Glomerular endothelial cell (primary cell): ENCODE measurements at places on chromosomes 6 and 20.

- no peak for DNase-seq
Measured at GRCh38 chr6:46356543-46356942, 134.7 kb downstream of the RCAN2 start.

DNA sequence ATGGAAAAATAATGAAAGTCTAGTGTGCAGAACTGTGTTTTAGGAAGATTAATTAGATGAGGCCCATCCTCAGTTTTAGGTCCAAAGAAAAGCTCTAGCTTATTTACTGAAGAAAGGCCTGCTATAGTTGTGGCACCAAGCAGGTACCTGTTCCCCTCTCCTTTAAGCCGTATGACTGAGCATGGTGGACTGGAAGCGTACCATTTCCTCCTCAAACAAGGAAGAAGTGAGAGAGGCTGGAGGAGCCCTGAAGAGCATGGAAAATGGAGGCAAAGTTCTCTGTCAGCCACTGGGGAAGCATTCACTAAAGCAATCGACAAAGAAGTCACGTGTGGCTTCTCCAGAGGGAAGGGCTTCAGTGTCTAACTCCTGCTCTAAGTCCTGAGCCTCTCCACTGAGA, 100.2 kb downstream of the MAN1A1 start:
- no peak for DNase-seq

DNA sequence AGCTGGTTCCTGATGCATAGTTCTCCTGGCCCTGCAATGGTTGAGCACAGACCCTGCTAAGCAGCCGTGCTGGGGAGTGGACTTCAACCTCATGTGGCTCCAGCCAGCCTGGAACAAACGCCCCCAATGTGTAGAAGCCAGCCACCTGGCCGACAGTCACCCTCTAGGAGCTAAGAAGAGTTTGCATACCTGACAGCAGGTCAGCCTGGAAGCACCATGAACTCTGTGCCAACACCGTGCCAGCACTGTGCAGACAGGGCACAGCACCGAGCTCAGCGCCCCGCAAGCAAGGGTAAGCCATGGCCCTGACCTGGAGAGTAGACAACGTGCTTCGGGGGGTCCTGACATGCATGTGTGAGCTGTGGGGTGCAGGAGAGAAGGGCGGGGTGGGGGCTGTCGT, 356.3 kb downstream of the ZFAND3 start:
- DNase-seq = no peak

GRCh38 chr6:118596774-118597320, 48.8 kb downstream of the PLN start:
- DNase-seq = no peak

DNA sequence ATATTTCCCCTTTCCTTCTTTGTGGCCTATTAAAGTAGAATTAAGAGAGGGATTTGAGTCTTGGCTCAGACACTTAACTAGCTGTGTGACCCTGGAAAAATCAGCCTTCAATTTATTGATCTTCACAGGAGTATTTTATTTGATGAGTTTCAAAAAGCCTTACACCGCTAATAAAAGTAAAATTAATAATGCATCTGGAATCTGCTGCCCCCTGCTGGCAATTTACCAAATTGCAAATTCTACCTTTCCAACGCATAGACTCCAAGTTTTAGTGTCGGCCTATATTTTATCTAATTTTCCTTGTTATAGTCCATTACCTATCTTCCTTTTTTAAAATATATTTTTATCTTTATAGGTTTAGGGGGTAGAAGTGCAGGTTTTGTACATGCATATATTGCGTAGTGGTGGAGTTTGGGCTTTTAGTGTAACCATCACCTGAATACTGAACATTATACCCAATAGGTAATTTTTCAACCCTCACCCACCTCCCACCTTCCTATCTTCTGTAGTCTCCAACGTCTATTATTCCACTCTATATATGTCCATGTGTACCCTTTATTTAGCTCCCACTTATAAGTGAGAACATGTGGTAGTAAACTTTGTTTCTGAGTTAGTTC, 46.3 kb downstream of the GOPC start:
- DNase-seq = peak; percentile 37

GRCh38 chr6:31952140-31952805, 6.4 kb downstream of the CFB start:
- no peak for DNase-seq

- no peak for DNase-seq
Measured at GRCh38 chr6:133966654-133967329, 13.8 kb downstream of the TBPL1 start.

DNA sequence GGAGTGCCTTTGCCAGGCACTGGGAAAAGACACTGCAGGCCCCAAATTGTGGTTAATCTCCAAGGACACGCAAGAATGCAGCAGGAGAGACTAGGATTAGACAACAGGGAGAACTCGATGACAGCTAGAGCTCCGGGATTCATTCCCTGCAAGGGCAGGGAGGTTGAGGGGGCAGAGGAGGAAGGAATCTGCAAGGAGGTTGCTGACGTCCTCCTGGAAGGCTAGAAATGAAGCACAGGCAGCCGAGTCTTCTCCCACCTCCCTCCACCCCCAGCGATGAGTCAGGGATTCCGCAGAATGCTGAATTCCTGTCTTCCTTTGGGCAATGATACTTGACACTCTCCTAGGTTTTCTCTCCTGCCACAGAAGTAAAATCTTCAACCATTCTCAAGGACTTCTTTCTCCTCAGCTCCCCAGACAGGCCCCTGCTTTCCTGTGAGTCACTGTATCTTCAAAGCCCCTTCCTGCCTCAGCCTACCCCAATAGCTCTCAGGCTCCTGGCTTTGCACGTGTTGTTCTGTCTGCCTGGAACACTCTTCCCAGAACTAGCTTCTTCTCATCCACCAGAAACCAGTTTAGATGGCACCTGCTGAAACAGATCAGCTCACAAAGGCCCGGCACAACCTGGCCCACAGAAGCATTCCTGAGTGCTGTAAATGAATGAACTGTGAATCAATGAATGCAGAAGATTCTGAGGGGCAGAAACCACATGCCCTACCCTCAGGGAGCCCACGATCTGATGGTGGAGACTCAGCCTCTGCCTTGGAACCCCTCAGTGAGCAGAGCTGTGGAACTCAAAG, 85.6 kb downstream of the MRPL14 start:
- DNase-seq = peak; percentile 48

GRCh38 chr6:124033501-124033900, 229.8 kb downstream of the NKAIN2 start:
- DNase-seq = no peak

GRCh38 chr6:119052292-119052889, 26.1 kb downstream of the FAM184A start:
- no peak for DNase-seq

GRCh38 chr6:4383910-4384638, 248.7 kb upstream of the ECI2 start:
- DNase-seq = no peak

DNA sequence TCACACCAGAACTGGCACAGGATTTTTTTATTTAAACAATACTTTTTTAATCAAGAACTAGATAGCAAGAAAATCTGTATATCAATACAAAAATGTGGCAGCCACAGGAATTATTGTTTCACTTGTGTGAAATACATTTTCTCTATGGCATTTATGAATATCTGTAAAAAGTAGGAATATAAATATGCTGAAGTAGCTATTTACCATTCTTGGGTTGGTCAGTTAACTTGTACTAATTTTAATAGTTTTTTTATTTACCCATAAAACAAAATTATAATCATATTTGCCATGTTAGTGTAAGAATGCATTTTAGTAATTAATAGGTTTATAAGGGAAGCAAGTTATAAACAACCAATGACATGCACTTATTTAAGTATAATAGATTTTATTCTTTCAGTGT, 31.4 kb upstream of the TMEM30A start:
- DNase-seq = no peak

DNA sequence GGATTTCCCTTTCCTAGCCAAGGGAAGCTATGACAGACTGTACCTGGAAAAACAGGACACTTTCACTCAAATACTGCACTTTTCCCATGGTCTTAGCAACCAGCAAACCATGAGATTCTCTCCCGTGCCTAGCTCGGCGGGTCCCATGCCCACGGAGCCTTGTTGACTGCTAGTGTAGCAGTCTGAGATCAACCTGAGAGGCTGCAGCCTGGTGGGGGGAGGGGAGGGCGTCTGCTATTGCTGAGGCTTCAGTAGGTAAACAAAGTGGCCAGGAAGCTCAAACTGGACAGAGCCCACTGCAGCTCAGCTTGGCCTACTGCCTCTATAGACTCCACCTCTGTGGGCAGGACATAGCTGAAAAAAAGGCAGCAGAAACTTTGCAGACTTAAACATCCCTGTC, 61.8 kb downstream of the EPM2A start:
- no peak for DNase-seq

GRCh38 chr20:8234580-8234979, 102.5 kb downstream of the PLCB1 start:
- no peak for DNase-seq

DNA sequence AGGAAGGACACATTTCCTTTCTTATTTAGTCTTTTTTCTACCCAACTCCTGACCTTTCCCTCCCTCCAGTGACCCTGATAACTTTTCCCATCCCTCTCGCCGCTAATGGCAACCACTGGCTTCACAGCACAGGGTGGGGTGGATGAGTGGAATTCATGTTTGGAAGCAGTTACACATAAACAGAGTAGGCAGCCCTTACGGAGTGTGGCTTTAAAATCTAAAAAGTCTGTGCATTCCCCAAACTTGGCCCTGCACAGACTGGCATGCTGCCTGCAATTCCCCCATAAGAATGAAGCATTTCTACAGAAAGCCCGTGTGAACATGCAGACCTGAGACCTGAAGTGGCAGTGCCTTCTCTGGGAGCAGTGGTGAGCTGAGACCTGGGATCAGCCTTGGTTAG, 275.9 kb upstream of the PRND start:
- no peak for DNase-seq

DNA sequence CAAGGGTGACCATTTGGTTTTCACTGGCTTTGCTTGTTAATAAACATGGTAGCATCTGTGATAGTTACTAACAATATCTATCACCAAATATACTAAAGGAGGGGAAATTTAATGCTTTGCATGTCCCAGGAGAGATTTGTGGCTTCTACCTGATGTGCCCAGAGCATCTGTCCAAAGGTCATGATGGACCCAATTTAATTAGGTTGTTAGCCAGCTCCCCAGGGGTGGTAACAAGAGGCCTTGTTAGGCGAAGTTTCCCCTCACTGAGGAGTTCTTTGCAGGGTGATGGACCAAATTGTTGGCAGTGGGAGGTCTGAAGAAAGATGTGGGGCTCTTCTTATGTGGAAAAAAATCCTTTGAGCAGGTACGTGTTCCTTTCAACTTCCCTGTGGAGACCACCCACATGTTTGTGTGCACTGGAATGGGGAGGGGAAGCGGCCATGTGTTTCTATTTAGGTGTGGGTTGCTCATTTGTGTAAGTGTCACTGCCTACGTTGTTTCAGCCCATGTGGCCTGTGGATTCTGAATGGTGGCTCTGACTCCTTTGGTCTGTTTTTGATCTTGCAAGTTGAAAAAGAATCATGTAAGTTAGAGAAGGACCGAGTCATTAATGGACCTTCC, 137.6 kb downstream of the CLIC5 start:
- DNase-seq = no peak

DNA sequence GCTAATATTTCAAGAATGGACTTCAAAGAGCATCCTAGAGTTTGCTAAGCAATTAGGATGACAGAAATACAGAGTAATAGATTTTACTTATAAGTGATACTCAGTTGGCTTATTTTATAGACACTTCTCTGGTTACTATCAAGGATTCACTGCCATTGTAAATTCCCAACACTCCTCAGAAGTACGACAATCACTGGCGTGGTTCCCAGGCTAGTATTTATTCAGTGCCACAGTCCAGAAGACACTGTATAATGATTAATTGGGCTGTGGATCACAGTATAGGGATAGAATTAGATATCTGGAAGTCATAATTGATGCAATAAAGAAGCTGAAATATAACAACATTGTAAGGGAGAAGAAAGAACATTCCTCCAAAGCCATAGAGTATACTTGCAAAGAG, 15.7 kb downstream of the MANEA start:
- no peak for DNase-seq

GRCh38 chr6:144637541-144637940, 352.4 kb downstream of the UTRN start:
- no peak for DNase-seq

GRCh38 chr6:157283900-157284737, 39.2 kb downstream of the TMEM242 start:
- no peak for DNase-seq

GRCh38 chr20:12928358-12928754, 80.4 kb upstream of the SPTLC3 start:
- no peak for DNase-seq

DNA sequence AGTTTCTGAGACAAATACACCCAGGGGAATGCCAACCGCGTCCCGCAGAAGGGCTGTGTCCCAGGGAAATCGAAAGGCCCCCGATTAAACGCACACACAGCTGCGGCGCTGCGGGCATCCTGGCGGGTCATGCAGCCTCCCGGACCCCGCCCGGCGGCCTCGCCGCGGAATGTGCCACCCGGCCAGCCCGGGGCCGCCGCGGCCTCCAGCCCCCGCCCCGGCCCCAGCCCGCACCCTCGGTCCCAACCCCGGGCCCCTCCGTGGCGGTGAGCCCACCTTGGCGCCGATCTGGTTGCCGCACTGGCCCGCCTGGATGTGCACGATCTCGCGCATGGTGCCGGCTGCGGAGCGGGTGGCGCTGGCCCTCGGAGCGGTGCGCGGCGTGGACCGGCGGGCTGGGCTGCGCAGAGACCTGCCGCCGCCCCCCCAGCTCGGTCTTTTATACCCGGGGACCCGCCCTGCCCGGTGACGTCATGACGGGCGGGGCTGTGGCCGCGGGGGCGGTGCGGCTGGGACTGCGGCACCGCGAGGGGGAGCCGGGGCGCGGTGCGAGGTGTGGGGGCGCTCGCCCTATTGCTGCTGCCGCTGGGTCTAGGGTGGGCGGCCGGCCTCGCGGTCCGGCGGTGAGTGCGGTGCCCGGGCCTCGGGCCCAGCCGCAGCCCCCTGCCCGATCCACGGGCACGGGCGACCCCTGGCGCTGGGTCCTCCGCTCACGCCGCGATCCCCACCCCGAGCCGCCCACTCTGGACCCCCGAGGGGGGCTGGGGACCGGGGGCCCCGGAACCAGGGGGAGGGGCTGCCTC, at the start of gene TUBB2A:
TUBB2A (minus strand) TSS at position 414 of the 803 bp plus-strand sequence; CDS start at position 333, 81 bp downstream.
- DNase-seq = no peak

DNA sequence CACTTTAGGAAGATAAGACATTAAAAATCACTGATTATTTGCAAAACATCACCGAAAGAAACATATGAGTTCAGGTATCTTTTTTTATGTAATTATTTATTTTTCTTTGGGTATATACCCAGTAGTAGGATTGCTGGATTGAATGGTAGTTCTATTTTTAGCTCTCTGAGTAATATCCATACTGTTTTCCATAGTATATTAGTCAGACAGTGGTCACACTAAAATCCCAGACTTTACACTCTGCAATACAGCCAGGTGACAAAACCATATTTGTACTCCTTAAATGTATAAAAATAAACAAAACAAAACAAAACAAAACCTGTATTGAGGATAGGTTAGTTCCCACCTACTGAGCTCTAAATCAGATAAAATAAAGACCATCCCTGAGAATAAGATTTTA, 1024.3 kb upstream of the EYS start:
- no peak for DNase-seq

DNA sequence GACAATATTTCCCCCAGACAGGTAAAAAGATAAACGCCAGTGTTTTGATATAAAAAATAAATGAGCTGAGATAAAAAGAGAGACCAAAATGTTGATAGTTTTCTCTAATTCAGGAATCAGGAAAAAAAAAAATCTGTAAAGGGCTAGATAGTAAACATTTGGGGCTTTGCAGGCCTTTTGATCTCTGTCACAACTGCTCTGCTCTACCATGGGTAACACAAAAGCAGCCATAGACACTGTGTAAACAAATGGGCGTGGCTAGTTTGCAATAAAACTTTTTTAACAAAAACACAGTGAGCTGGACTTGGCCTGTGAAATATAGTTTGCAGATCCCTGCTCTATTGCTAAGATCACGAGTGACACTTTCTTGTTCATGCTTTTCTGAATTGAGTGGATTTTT, 219.1 kb upstream of the STXBP5 start:
- DNase-seq = no peak
